ENCODE measurements at places on chromosomes 5 and 9.

GRCh38 chr5:645421-645820, 33.3 kb downstream of the CEP72 start:
- DNase-seq = no peak

DNA sequence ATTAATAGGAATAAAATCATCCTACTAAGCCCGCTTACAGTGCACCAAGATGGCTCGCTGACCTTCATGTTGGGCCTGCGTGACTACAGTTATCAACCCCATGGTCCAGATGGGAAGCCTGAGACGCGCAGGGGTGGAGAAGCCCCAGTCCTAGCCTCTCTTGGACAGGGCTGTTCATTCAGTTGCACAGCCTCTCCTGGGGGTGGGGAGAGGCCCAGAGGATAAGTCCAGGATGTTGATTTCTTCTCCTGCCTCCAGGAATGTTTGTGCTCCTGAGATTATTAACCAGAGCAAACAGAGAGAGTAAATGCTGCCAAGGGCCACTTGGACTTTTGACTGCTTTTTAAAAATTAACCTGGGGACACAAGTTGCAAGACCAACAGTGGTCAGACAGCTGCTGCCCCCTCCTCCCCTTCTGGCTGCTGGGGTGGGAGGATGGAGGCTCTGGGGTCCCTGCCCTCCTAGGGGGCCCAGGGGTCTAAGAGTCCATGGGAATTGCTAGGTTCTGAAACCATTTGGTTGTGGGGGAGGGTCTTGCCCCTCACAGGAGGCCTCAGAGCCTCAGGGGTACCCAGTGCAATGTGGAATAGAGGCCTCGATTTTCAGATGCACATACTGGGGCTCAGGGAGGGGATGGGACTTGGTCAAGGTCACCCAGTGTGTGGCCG, 2.8 kb upstream of the AMBP start:
- DNase-seq = no peak

DNA sequence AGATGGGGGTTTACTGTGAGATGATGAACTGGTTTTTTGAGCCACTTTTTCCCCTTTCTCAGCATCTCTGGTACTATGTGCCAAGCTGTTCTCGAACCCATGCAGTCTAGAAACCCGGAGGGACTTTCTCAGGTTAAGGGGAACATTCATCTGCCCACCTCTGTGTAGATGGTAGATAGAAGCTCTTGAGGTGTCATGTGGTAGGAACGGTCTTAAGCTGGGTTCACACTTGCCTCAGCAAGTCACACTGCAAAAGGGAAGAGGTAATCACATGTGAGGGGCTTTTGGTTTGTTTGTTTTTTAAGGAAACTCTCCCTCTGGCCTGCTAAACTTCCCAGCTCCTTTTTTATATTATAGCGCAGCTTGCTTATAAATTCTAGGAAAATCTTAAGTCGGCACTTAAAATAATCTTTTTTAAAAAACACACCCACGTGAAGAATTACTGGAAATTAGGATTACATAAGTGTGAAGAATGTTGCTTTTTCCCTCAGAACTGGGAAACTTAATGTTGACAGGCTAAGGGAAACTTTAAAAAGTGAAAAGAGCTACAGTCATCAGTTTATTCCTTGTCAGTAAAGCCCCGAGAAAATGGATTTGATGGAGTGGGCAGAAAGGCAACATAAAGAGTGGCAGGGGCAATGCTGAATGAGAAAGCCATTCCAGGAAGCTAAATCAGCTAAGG, 430.3 kb downstream of the ARHGEF28 start:
- DNase-seq = no peak

GRCh38 chr9:85484235-85484634, 257.5 kb downstream of the AGTPBP1 start:
- DNase-seq = no peak

- no peak for DNase-seq
These were observed 11.9 kb downstream of the PDE6A start for GRCh38 chr5:149932445-149933350.
